ENCODE measurements at places on chromosomes 1 and 21.

GRCh38 chr1:210662291-210663050 is 333.8 kb downstream of the HHAT start:
- DNase-seq = no peak

GRCh38 chr1:234518876-234519275 is 39.9 kb upstream of the TARBP1 start:
- DNase-seq = no peak

- DNase-seq = no peak
Measured at GRCh38 chr1:179087665-179088064, 5.8 kb downstream of the TOR3A start.

GRCh38 chr1:12405325-12406210 is 175.7 kb downstream of the VPS13D start:
- DNase-seq = peak; percentile 16

DNA sequence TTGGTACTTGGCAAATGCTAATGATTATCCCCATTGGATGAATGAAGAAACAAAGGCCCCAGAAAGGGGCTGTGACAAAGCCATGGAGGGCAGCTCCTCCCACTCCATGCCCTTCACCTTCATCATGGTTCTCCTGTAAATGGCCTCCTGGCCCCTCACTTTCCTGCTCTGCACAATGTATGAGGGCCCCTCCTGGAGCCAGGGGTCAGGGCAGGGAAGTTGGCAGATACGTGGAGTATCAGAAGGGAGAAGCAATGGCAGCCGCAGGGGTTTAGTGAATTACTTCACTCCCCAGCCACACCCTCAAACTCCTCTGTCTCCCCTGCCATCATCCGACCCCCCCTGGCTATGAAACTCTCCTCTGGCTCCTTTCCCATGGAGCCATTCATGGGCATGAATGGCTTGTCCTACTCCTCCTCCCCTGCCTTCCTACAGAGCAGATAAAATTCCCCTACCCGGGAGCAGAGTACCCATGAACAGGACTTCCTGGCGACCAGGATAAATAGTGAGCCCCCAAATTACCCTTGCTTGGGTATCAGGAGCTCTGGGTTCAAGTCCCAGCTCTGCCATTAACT is 86.3 kb downstream of the CAMK2N1 start:
- DNase-seq = no peak

GRCh38 chr1:11058595-11059154 is 1.1 kb downstream of the SRM start:
- no peak for DNase-seq

- DNase-seq = no peak
Measured at GRCh38 chr1:162782671-162783070, 7.8 kb upstream of the HSD17B7 start.

DNA sequence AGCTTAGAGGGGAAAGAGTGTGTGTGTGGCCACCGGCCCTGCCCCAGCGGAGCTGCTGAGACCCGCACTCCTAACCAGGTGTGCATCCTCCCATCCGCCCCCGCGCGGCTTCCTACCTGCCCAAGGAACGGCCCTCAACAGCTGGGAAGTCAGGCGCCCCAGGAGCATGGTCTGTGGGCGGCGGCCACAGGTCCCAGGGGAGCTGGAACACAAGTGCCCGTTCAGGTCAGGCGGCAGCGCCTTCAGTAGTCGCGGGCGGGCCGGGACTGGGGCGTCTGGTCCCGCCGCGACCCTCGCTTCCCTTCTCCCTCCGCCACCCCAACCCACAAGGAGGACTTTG is 448 bp downstream of the AURKAIP1 start:
- DNase-seq = no peak

DNA sequence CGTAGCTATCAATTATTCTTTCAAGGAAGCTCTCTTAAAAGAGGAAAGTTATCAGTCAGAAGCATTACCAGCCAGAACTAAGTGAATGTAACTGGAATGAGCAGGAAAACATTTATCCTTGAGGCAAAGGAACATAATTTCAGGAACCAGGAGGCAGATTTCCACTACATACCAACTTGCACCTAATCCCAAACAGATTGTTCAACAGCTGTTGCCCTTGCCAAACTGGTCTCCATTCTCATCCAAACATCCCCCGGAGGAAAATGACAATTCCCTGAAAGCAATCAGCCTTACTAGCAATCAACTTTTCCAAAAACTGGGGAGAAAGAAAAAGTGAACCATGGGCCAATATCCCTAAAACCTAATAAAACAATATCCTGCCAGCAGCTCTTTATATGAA is 35.0 kb downstream of the ENAH start:
- no peak for DNase-seq

DNA sequence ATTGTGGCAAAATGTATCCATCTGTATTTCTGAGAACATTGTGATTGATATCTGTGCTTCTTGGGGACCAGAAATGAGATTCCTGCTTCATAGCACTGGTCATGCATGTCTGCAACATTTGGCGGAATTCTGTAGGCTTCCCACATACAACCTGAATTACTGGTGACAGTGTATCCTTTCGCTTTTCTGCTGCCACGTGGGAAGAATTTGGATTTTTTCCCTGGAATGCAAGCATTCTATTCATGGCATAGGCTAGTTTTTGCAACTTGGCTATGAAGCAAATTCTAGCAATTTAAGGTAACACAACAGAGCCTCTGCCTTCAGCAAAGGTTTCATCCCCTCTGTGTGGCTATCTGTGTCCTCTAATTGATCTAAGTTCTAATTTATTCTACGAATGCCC is 85.9 kb downstream of the BCAR3 start:
- no peak for DNase-seq

GRCh38 chr1:233097959-233098580 is 147.7 kb downstream of the NTPCR start:
- DNase-seq = no peak

GRCh38 chr1:3736708-3737107 is 15.5 kb upstream of the CCDC27 start:
- DNase-seq = no peak

DNA sequence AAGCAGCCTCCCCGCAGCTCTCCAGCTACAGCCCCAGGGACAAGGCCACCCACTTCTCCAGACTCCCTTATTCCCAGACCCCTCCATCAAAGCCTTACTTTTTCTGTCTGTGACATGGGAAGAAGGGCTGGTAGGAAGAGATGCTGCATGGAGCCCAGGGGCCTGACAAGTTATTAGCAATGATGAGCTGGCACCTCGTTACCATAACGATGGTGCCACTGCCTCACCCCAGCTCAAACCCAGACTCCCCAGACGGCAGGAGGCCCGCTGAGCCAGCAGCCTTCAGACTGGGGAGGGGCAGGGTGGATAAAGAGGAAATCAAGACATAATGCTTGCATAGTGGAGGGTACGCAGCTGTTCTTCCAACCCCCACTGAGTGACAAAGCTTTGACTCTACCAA is 3.3 kb downstream of the DLGAP3 start:
- DNase-seq = no peak

GRCh38 chr1:92515796-92516201 is 29.1 kb upstream of the GFI1 start:
- peak; percentile 84 for DNase-seq

DNA sequence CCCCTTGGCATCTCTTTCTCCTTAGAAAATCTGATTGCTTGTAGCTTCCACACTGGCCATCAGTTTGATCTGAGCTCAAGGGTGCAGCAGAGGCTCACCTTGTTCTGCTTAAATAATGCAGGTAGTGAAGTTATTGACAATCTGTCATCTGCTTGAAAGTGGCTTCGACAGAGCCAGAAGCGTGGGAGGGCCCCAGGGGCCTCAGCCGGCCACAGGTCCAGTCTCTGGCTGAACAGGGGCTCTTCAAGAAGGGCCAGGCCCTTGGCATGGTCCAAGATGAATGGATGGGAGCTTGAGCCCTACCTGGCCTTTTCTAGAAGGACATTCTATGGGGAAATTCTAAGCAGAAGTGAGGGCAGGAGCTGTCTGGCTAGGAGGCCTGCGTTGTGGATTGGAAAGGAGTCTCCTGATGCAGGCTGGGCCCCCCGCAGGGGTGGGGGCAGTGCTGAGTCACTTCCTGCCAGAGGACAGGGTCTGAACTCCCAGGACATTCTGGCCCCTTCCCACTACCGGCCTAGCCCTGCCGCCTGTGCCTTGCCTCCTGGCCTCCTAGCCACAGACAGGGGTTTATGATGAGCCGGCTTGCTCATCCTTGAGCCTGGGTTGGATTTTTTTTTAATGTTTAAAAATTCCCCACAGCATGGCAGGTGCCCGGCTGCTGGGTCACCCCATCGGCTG is 162.3 kb upstream of the VAMP3 start:
- no peak for DNase-seq

DNA sequence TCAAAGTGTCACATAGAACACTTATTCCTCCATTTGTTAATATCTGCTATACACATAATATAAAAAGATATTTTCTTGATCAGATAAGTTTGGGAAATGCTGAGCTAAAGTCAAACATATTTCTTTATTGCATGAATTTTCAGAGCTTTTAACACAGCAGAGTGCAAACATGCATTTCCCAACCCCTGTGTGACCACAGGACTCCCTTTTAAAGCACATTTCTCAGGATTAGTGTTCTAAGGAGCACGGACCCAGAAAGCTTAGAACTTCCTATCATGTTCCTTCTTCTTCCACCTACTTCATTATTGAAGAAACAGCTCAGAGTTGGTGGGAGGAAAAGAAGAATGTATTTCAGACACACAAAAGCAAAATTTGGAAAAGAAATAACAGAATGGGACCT is 109.1 kb upstream of the CDC42BPA start:
- no peak for DNase-seq

GRCh38 chr1:226633541-226634165 is 85.1 kb downstream of the STUM start:
- no peak for DNase-seq

GRCh38 chr1:159902541-159902940 is 2.6 kb upstream of the CFAP45 start:
- peak; percentile 49 for DNase-seq

GRCh38 chr1:201537891-201538611 is 876 bp upstream of the NAV1 start:
- DNase-seq = no peak

DNA sequence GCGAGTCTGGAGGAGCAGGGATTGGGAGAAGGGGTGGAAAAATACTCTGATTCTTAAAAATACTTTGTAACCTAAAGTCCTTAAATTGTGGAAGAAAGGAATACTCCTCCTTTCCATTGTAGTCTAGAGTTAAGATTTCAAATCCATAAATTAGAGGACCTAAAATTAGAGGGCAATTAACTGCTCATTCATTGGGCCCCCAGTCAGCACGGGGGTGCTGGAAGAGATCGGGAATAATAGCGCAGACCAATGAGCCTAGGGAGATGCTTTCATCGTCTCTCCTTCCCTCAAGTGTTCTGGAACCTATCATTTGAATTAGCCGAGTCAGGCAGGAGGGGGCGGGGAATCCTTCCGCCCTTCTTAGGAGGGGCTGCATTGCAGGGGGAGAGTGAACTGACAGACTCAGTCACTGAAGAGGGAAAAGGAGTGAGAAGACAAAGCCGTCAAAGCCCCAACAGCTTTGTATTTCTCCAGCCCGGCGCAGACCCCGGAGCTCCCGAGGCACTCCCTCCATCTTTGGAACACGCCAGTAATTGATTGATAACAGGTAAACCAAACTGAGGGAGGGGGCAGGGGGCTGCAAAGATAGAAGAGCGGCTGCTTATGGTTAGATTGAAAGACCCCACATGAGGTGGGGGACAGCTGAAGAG is at the start of gene MLLT11:
Gene MLLT11 (plus strand): TSS at position 391 of the 650 bp plus-strand sequence. CDS start 6,828 bp downstream, outside the sequence.
- no peak for DNase-seq

DNA sequence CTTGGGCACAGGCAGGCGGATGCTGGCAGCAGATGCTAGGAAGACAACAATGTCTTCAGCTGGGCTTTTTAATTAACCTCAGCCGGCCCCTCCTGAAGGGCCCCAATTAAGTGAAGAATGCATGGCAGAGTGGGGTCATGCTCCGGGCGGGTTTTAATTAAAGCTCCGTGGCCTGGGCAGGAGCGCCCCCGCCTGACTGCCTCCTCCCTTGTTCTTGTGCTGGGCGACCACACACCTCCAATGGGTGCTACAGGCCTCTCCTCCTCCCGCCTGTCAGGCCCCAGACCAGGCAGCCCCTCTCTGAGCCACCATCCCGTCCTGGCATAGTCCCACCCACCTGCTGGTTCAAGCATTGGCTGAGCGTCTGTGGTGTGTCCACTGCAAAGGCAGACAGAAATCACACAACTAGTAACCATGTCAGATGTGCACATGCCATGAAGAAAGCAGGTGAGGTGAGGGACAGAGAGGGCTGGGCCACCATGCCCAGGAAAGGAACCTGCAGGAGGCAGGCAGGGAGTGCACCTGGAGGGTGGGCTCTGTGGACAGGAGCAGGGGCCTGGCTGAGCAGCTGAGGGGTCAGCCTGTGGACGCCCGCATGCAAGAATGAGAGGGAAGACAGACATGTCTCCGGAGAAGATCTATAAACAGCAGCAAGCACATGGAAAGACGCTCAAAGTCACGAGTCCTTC is 8.5 kb upstream of the ARF1 start:
- no peak for DNase-seq

DNA sequence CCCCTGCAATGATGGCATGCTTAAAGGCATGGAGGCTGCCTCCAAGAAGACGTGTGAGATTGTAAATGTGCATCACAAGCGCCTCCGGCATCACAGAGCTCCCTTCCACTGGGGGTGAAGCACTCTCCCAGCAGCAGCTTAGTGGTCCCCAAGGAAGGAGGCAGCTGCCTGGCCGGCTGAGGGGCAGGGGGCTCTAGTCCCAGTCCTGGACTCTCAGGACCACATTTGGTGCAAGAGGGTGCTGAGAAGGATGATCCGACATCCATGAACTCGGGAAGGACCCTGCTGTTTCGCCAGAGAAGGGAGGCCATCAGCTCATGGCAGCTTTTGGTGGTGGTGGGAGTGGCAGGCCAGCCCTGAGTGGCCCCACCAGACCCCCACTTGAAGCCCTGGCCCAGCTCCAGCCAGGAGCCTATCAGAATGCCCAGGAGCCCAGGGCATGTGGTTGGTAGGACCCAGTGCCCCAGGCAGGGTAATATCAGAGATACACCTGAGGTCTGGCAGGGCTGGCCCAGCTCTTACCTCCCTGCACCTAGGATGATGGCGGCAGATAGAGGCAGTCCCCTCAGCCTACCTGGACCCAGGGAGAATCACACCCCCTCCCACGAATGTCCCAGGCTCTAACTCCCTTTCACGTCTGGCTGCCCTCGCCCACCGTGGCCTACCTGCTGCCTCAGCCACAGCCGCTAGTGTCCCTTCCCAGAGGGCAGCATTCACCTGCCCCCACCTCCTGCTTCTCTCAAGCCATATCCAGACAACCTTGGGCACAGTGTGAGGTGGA is 2.4 kb upstream of the WNT9A start:
- no peak for DNase-seq

GRCh38 chr1:4593106-4593505 is 61.3 kb upstream of the AJAP1 start:
- DNase-seq = no peak

GRCh38 chr21:17708522-17709265 is 96.0 kb upstream of the BTG3 start:
- DNase-seq = no peak

DNA sequence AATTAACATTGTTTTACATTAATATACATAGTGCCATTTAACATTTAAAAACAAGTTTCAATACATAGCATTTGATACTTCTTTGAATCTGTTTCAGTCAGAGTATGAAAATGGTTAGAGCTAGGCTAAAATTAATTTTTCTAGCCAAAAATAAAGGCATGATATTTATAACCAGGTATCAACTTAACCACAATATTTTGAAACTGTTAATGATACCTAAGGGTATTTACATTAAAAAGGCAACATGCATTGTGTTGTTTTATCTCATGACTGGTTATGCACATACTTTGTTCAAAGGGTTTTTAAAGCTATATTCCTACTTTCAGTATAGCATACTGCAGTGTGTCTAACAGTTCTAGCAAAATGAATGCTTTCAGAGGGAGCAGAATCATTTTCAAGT is 130.0 kb downstream of the HS2ST1 start:
- no peak for DNase-seq

Data from MV-4-11 (cell line).